ENCODE measurements at places on chromosomes 4 and X. TPM values are rescaled to one million over a fixed set of nuclear protein-coding genes. Genes with fewer than 3 reads are reported as not detected.
A peak's percentile ranks its signal among the peaks of the same experiment; 100 is the strongest.

Gene NHSL2
- total RNA-seq: 10.2 TPM

DNA sequence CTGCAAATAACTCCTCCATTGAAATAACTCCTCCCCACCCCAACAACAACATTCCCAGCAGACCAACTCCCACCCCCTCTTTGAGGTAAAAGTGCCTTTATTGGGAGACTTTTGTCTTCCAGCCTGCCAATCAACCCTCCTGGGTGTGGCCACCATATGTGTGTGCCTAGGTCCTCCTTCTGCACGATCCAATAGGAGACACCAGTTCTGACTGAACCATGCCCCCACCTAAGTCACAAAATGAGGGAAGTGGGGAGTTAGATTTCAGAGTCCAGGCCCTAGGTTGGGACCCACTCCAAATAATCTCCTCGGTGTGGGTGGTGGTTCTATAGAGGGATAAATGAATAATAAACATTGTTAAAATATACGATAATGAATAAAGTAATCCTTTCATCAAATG lies 3.0 kb downstream of the PLP2 start:
- no peak for DNase-seq

DNA sequence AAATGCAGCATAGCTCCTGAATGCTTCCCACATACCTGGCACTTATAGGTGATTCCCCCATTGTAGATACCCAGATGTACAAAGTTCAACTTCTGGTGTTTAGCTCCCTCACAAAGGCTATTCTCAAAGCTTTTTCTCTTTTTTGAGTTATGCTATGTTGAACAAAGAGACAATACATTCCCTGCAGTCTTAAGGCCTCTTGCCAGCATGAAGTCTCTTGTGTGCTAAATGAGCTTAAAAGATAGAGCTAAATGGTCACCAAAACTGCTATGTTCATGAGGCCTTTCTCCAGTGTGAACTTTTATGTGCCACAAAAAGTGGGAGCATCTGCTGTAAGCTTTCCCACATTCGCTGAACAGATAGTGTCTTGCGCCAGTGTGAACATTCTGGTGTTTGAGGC lies 111.2 kb upstream of the TMEM47 start:
- DNase-seq: no peak

Gene OPN1MW
- total RNA-seq: not detected

Gene TMEM165
- total RNA-seq: 78.7 TPM

DNA sequence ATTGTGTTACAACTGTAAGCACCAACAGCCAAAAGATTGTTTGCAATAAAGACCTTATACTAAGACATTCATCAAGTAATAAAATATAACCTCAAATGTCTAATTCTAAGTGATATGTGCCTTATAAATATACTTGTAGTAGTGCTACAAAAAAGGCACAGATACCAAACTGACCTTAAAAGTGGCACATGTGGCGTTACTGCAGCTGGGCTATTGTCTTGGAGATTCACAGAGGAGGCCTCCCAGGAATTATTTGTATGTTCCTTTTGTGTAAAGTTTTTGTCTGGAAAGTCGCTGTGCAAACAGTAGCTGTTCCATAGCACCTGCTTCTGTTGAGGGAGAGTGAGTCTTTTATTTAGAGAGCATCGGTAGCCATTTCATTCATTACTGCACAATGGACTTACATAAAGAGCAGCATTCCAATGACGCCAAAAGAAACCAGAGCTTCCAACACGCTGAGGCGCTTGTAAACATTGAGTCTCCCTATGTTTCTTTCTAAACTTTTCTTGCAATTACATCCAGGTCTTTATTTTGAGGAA lies 143.7 kb downstream of the RPA4 start:
- no peak for DNase-seq

DNA sequence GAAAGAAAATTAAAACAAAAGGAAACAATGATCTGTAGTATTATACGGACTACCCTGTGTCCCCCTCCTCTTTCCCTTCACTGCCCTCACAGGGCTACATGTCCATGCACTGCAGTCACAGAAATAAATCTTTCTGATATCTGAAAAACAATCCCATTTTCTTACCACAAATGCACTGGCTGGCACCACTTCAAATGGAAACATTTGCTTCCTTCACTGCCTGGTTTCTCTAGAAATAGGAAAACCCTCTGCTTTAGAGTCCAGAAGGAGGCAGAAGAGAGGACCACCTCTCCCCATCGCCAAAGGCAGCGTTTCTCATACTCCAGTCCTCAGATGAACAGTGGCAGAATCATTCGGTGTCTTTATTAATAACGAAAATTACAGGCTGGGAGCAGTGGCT lies 98.2 kb downstream of the GRIA3 start:
- no peak for DNase-seq

- DNase-seq: no peak
Observed at GRCh38 chrX:107506596-107507031, 57.2 kb downstream of the FRMPD3 start.

- no peak for DNase-seq
Observed at GRCh38 chrX:65689377-65689776, 21.9 kb downstream of the MSN start.

DNA sequence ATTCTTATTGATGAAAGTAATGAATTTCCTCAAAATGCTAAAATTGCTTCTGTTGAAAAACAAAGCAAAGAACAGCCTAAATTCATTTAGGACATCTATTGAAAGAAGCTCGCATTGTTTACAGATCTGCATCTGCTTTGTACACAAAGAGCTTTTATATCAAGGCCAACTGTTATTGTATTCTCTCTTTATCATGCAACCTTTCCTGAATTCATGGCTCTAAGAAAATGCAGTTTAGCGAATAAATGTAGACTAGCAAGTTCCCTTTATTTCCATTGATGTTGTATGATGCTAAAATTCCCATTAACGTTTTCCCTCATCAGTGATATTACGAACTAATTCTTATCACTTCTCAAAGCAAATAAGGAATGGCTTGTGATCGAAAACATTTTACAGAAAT lies 446.3 kb downstream of the MID1IP1 start:
- DNase-seq: no peak

Gene CXCL1
- total RNA-seq: 2.1 TPM

- DNase-seq: no peak
Observed at GRCh38 chr4:7151668-7152227, 40.6 kb upstream of the SORCS2 start.

GRCh38 chrX:119516157-119516702 lies 48.0 kb downstream of the SLC25A5 start:
- DNase-seq: peak; percentile 75

GRCh38 chr4:113616443-113616842 lies 145.1 kb downstream of the CAMK2D start:
- no peak for DNase-seq

- DNase-seq: no peak
Observed at GRCh38 chr4:97359826-97360225, 783.5 kb downstream of the STPG2 start.

GRCh38 chr4:84727491-84727890 lies 144.6 kb downstream of the CDS1 start:
- no peak for DNase-seq

DNA sequence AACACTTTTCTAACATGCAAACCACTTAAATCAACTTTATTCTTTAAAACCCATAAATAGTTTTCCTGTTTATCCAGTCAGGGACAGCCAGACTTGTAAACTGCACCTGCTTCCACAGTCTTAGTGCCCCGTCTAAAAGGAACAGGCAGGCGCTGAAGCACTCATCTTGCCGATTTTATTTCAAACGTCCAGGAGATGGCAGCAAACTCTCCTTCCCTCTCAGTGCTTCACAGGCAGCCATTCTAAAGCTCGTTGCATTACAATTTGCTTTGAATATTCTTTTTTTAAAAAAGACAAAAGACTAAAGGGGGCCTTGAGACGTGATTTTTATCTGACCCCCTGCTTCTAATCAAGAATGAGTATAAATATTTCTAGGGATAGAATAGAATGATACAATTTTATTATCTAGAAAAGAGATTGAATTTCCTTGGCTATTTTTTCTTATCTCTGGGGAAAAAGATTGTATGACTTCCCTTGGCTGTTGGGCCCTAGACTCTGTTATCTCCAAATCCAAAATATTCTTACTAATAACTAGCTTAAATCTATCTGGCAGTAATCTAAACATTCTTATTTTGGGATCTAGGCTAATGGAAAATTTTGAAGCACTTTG lies 93.6 kb upstream of the MYOZ2 start:
- DNase-seq: peak; percentile 91
